ENCODE measurements at places on chromosomes 6 and 20. TPM values are rescaled to one million over a fixed set of nuclear protein-coding genes. Genes with fewer than 3 reads are reported as not detected.

PRL gene
- 0.23 TPM for total RNA-seq

NKX2-4 gene
- total RNA-seq = 2.1 TPM

SPINT4 gene
- not detected for total RNA-seq

ULBP1 gene
- 0.23 TPM for total RNA-seq

EYS gene
- 1.4 TPM for total RNA-seq

PAX1 gene
- not detected for total RNA-seq

SMLR1 gene
- not detected for total RNA-seq

FOXF2 gene
- total RNA-seq = 2.3 TPM

FILIP1 gene
- 5.3 TPM for total RNA-seq

TCP11 gene
- total RNA-seq = 0.23 TPM

TRIM10 gene
- total RNA-seq = 0.23 TPM

SLC2A4RG gene
- total RNA-seq = 4.6 TPM

EGFL8 gene
- 7.8 TPM for total RNA-seq

MAP7 gene
- 6.9 TPM for total RNA-seq

C2 gene
- 5.3 TPM for total RNA-seq

PARD6B gene
- 21.0 TPM for total RNA-seq

ETV7 gene
- total RNA-seq = not detected

ZC2HC1B gene
- not detected for total RNA-seq

PSORS1C1 gene
- not detected for total RNA-seq

SPATA25 gene
- 1.6 TPM for total RNA-seq

GSTA3 gene
- total RNA-seq = 0.69 TPM

MOXD1 gene
- total RNA-seq = 11.3 TPM

OXT gene
- total RNA-seq = 46.4 TPM

TRIM15 gene
- total RNA-seq = not detected

PPP1R16B gene
- total RNA-seq = 19.6 TPM

MAS1 gene
- under 0.01 TPM for total RNA-seq

ULBP3 gene
- total RNA-seq = 14.1 TPM

APOM gene
- 0.69 TPM for total RNA-seq

ECI2 gene
- 42.4 TPM for total RNA-seq

IL20RA gene
- 1.4 TPM for total RNA-seq

FRK gene
- total RNA-seq = 0.92 TPM

CCM2L gene
- 3.7 TPM for total RNA-seq

FAM217A gene
- not detected for total RNA-seq

BHLHE23 gene
- not detected for total RNA-seq

GLP1R gene
- total RNA-seq = 1.6 TPM

MROH8 gene
- total RNA-seq = 9.9 TPM

OR2H1 gene
- not detected for total RNA-seq

SYCP2L gene
- total RNA-seq = 6.9 TPM

B3GALT4 gene
- total RNA-seq = 7.8 TPM

CD93 gene
- total RNA-seq = 13.6 TPM

TPBG gene
- 7.2 TPM for total RNA-seq

SLPI gene
- not detected for total RNA-seq

NKAIN2 gene
- total RNA-seq = 33.0 TPM

Measured in diencephalon (tissue), 1 donor.